ENCODE measurements at places on chromosomes 4 and X.

GRCh38 chr4:6960154-6960553 lies 50.5 kb downstream of the TBC1D14 start:
- DNase-seq, result no peak

DNA sequence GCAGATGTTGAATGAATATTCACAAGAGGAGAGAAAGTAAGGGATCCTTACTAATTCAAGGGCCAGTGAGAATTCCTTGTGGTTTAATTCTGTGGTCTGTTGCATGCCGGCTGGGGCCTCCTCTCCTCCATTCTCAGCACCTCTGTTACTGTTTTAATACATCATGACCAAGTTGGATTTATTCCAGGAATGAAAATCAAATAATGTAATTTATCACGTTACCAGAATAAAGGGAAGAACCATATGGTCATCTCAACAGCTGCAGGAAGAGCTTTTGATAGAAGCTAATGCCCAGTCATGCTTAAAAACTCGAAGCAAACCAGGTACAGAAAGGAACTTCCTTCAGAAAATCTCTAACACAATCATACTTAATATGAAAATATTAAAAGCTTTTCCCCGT lies 54.1 kb downstream of the GRK4 start:
- no peak for DNase-seq

- no peak for DNase-seq
These were observed 1491.8 kb upstream of the IGFBP7 start for GRCh38 chr4:58602022-58602421.

DNA sequence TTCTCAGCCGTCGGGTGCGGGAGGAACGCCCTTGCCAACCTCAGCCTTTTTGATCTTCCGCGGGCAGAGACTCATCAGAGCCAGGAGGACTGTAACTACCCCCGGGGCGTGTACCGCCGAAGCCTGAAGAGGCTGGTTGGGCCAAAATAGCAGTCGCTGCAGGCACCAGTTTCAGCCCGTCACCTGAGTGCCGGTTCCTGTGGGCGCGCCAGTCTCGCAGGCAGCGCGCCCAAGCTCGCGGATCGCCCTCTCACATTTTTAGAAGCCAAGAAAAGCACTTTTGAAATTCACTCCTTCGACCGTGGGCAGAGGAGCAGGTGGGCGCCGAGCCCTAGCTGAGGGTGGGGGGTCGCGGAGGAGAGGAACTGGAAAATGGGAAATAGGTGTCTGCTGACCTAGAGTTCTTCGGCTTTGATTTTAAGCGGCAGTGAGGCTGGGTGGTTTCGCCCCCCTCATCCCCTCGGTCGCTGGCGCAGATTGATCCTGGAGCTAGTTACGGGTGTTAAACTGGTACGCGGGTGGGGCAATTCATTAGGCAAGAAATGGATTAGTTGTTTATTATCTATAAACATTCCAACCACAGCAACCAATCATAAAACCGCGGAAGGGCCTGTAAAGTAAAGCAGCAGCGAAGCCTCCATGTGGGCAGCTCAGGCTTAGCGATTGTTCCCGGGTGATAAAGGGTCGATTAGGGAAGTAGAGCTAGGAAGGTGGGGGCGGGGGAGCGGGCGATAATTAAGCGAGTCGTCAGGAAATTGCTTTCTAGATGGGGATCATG lies 69.2 kb downstream of the FBXO8 start:
- DNase-seq, result no peak
